ENCODE measurements at places on chromosomes 5 and 9.

- no peak for DNase-seq
Measured at GRCh38 chr9:76897804-76898525, 7.9 kb downstream of the PRUNE2 start.

DNA sequence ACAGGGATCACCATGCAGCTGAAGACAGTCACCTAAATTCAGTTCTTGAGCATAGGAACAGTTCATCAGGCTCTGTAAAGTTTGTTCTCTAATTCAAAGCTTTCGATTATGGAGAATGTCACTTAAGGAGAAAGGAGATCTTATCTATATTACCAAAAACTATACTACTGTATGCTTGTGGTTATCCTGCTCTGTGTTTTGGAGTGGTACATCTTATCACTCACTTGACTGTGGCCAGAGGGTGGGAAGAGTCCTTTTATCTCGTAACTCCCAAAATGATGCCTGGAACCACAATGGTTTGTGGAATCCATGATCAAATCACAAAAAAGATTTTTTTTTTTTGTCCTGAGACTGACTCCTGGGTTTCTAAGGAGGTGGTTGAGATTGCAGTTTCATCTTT lies 230.7 kb downstream of the COMMD10 start:
- no peak for DNase-seq

GRCh38 chr5:178383919-178384815 lies 151.6 kb upstream of the PHYKPL start:
- DNase-seq: no peak

DNA sequence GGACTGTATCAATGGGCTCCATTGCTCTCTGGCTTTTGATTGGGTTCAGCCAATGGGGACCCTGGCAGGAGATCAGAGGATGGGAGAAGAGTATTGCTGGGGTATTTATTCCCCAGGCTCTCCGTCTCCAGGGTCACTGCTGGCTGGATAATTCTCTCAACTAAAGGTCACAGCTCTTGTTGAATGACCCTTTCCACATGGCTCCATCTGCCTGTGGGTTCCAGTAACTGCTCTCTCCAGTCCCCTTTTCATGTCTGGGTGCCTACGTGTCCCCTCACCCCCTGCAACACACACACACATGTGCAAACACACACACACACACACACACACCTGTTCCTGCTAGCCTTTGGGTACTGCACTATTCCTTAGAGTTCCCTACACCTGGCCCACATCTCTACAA lies 53.9 kb upstream of the RIC1 start:
- no peak for DNase-seq

DNA sequence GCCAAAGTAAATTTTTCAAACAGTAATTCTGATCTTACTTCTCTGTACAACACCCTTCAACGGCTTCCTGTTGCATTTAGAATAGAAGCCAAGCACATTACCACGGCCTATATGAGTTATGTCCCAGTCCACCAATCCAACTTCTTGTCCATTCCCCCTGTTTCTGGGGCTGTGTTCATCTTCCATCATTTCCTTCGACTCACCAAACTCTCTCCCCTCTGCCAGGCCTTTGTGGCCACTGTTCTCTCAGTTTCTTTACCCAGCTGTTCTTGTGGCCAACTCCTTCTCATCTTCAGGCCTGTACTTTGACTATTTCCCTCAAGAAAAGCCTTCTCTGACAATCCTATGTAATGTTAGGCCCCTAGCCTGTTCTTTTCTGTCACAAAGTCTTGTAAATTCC lies 259.4 kb upstream of the EFNA5 start:
- no peak for DNase-seq

- DNase-seq: no peak
Measured at GRCh38 chr9:108934323-108934893, at the start of gene ABITRAM. Gene ABITRAM (plus strand): TSS chr9:108934400. CDS start chr9:108934487, 87 bp downstream.

- no peak for DNase-seq
Measured at GRCh38 chr5:1555011-1555807, 31.4 kb upstream of the LPCAT1 start.

DNA sequence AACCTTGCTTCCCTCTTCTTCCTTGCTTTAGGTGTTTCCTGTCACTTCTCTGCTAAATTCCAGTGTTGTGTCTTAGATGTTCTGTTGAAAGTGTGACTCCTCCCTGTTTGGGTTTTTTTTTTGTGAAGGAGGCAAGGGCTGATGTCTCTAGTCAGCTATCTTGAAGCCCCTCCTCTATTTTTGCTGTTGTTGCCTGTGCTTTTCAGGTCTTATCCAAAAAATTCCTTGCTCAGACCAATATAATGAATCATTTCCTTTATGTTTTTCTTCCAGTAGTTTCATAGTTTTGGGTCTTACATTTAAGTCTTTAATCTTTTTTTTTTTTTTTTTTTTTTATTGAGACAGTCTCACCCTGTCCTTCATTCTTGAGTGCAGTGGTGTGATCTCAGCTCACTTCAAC lies 22.3 kb downstream of the RIC1 start:
- DNase-seq: no peak

GRCh38 chr9:128001779-128002298 lies 21.1 kb upstream of the EEIG1 start:
- peak; percentile 74 for DNase-seq

DNA sequence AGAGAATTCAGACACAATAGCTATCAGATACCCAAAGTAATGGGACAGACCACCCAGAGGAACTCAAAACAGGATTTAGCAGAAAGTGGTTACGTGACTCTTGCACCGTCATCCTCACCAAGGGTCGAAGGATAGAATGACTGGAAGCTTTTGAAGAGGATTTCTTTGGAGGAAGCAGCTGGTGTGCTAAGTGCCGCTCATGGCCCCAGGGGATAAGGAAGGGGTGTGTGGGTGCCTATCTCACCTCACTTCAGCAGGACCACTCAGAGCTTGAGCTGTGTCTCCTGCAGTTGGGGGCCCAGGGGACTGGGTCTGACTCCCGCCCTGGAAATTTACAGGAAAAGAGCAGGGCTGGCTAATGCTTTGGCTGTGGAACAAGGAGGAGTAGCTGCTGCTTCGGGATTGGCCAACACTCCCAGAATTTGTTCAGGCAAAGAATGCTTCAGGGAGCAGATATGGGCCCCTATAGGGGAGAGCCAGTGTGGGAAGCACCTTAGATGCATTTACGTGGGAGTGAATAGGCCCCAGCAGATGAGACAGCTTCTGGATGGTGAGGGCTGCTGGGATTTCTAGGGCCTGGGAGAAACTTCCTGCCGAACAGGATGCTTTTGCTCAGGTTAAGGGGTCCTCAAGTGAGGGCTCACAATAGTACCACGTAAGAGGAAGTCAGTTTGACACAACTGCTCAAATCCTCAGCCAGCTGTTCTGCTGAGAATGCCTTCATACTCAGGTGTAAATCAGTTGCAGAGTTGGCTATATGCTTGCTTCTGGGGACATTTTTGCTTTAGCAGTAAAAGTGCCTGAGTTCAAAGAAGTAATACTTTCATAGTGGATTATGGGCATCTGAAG lies 29.1 kb upstream of the TOMM5 start:
- no peak for DNase-seq

DNA sequence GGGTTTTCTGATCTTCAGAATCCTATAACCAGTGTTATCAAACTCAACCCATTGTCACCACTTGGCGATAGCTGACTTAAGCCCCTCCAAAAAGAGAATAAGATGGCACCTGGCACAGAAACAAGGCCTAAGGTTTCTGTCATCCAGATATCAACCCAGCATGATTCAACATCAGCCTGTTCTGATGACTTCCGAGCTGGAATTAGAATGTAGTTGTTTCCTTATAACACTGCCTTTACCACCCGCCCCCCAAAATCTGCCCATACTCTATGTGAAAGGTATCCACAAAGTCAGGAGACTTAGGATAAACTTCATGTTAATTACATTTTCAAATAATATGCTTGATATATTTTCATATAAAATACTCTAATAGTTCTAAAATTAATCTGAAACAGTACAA lies 5.2 kb downstream of the KLF9 start:
- DNase-seq: no peak

DNA sequence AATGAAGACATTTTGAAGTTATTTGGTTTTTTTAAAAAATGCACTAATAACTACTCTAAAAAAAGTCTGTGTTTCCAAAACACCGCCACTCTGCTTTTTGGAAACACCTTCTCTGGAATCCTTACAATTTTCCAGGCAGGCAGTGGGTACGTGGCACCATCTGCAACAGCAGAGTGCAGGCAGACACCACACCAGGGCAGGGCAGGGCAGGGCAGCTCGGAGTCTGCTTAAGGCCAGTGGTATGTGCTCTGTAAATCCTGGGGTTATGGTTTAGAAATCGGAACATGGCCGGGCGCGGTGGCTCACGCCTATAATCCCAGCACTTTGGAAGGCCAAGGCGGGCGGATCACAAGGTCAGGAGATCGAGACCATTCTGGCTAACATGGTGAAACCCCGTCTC lies 97.6 kb downstream of the TLE1 start:
- DNase-seq: no peak

GRCh38 chr5:158643840-158644239 lies 455.9 kb downstream of the EBF1 start:
- no peak for DNase-seq

DNA sequence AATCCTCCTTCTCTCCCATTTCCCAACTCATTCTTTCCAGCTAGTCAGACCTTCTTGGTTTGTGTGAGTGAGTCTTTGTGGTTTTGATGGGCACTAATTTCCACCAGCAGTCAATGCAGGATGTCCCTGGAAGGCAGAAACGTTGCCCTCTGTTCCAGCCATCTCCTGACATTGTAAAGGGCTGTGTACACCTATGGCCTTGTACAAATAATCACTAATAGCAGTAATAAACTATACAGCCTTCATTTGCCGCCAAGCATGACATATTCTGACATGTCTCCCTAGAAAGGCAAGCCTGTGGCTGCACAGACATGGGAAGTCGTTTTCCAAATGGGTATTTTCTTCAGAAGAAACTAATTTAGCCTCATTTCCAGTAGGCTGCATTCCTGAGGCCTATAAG lies 18.4 kb upstream of the DENND1A start:
- DNase-seq: no peak

DNA sequence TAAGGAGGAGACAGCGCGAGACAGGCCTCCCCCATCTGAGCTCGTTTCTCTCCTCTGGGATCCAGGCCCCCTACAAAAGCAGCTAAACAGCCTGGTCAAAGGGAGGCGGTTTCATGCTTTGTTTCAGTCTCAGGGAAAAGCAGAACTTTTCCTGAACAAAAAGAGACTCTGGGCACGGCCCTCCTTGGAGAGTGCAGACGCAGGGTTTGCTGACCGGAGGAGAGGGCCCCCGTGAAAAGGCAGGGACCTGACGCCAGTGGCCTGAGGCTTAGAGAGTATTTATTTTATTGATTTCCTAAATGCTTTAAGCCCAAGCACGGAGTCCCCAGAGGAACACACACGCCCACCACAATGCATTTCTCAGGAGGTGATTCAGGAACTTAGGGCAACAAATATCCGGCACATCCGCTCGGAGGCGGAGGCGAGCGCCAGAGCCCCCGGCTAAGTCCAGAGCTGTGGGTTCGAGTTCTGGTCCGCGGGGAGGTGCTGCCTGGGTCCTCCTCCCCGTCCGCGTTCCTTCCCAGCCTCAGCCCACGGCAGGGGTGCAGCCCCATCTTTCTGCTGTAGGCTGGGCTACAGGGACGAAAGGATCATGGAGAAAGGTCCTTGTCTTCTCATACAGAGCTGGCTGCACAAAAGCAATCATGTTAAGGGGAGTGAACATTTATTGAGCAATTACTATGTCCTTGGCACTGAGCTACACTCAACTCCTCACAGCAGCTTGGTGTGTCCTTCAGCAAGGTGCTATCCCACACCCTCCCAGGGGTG lies 40.0 kb downstream of the PTGES start:
- DNase-seq: peak; percentile 84

GRCh38 chr5:103755974-103756373 lies 193.4 kb upstream of the NUDT12 start:
- DNase-seq: no peak

- no peak for DNase-seq
Measured at GRCh38 chr5:105978011-105978410, 1692.7 kb downstream of the EFNA5 start.

GRCh38 chr9:132412089-132412488 lies 2.1 kb downstream of the CFAP77 start:
- DNase-seq: no peak

- DNase-seq: no peak
Measured at GRCh38 chr5:35971878-35972210, 19.3 kb downstream of the UGT3A1 start.

- DNase-seq: no peak
Measured at GRCh38 chr9:97850746-97851445, 2.1 kb upstream of the FOXE1 start.

DNA sequence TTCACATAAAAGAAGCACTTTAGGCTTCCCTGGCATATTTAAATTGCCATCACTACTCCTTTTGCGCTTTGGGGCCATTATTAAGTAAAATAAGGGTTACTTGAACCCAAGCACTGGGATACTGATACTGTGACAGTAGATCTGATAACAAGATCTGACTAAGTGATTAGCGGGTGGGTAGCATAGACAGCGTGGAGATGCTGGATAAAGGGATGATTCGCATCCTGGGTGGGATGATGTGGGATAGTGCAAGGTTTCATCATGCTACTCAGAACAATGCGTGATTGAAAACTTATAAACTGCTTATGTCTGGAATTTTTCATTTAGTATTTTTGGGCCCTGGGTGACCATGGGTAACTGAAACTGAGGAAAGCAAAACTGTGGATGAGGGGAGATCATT lies 75.1 kb downstream of the PTTG1 start:
- DNase-seq: no peak

DNA sequence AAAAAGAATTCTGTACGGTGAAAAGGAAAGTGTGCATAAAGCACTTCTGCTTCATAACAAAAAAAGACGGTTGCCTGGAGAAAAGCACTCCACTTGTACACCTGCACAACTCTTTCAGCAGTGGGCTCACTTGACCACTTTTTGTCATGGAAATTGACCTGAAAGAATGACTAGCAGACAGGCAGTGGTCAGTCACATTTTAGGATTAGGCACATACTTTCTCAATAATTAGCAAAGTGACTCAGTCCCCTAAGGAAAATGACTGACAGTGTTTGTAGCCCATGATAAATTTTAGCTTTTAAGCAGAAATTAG lies 169.3 kb downstream of the FANCC start:
- no peak for DNase-seq

- no peak for DNase-seq
Measured at GRCh38 chr9:2229109-2229721, 214.1 kb downstream of the SMARCA2 start.

DNA sequence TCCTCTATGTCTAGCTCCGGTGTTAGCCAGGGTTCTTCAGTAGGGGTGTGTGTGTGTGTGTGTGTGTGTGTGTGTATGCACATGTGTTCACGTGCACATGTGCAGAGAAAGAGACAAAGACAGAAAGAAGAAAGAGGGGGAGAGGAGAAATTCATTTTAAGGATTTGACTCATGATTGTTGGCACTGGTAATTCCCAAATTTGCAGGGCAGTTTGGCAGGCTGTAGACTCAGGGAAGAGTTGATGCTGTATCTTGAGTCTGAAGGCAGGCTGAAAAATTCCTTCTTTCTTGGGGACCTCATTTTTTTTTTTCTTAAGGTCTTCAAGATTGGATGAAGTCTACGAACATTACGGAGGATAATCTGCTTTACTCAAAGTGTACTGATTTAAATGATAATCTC lies 335.7 kb downstream of the NSG2 start:
- DNase-seq: no peak

DNA sequence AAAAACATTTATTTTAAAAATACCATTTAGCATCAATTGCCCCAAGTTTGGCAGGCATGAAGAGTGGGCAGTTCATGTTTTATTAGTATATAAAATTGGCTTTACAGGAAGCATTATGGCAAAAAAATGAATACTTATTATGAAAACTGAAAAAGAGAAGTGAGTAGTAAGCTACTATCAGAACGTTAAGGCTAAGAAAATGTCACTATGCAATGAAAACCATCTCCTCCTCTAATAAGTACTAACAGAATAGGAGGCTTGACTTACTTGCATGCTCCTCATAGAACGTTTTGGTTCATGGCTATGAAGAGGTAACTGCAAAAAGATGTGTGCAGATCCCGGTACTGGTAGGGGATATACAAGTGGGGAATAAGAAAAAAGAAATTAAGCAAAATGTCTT lies 23.6 kb downstream of the TICAM2 start:
- no peak for DNase-seq

All from BJ (cell line).